ENCODE measurements at places on chromosomes 13 and 19. TPM values are rescaled to one million over a fixed set of nuclear protein-coding genes. Genes with fewer than 3 reads are reported as not detected.

Gene ZNF77
- total RNA-seq = 5.6 TPM

Gene TNNT1
- 0.32 TPM for total RNA-seq

Gene PSG3
- not detected for total RNA-seq

Gene KLK7
- total RNA-seq = not detected

Gene CABP5
- total RNA-seq = not detected

Gene ZNF763
- 2.1 TPM for total RNA-seq

Gene MCF2L
- 1.4 TPM for total RNA-seq

Gene CEACAM6
- not detected for total RNA-seq

Gene PDX1
- not detected for total RNA-seq

Gene GRIK5
- total RNA-seq = 0.79 TPM

Gene NRTN
- not detected for total RNA-seq

Gene TEX29
- total RNA-seq = 0.83 TPM

Gene PSG7
- not detected for total RNA-seq

Gene CGB5
- not detected for total RNA-seq

Gene ZNF350
- 17.8 TPM for total RNA-seq

Gene TNFSF9
- total RNA-seq = 1.1 TPM

Gene RNF225
- total RNA-seq = 0.35 TPM

Gene SCN1B
- total RNA-seq = 0.97 TPM

Gene FFAR2
- not detected for total RNA-seq

Gene TNFSF11
- 0.77 TPM for total RNA-seq

Gene PRSS57
- not detected for total RNA-seq

Gene TDRD12
- total RNA-seq = 0.25 TPM

Gene ACP4
- not detected for total RNA-seq

Gene GNG7
- total RNA-seq = 1.2 TPM

Gene CD70
- 12.6 TPM for total RNA-seq

Gene GDF15
- not detected for total RNA-seq

Gene STX10
- total RNA-seq = 65.0 TPM

Gene ZNF541
- total RNA-seq = 0.35 TPM

Gene CEACAM7
- not detected for total RNA-seq

Gene GIPC3
- total RNA-seq = 0.71 TPM

Gene FGF21
- not detected for total RNA-seq

Gene B3GNT8
- total RNA-seq = 2.1 TPM
